ENCODE measurements at places on chromosomes 4 and X. TPM values are rescaled to one million over a fixed set of nuclear protein-coding genes. Genes with fewer than 3 reads are reported as not detected.

DNA sequence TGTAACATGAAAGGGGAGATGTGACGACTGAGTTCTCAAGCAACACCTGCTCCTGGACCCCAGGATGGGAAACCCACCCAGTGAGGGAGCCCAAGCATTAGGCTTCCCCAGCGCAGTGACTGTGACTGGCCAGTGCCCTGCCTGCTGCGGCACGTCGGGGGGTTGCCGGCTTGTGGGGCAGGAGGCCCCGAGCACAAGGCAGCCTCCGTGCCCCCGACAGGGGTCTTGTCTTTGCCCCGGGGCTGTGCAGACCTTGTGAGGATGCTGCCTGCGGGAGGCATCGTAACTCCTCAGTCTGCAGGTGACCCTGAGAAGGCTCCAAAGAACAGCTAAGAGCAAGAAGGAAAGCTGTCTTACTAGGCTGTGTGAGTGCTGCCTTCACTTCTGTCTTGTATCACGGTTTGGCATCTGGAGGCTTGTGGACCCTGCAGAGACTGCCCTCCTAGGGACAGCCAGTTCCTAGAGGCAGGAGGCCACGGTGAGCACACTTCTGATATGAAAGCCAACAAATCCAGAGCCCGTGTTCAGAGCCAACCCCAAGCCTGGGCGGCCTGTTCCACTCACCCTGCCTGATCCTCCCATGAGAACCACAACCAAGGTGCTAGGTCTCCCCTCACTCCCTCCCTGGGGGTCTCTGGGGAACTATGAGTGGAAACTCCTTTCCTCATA lies 47.7 kb downstream of the FGFRL1 start:
- no peaks in the 10 kb centered on the region for H3K27me3 ChIP-seq
- H3K4me3 ChIP-seq, result no peak overlapping the region
- no peak overlapping the region for H3K27ac ChIP-seq
- no peaks in the 10 kb centered on the region for H3K4me1 ChIP-seq

GRCh38 chr4:71268166-71268565 lies 70.7 kb upstream of the SLC4A4 start:
- H3K27me3 ChIP-seq, result no peaks in the 10 kb centered on the region
- H3K36me3 ChIP-seq, result no peaks in the 10 kb centered on the region
- no peak overlapping the region for H3K27ac ChIP-seq
- DNase-seq, result no peak
- H3K4me1 ChIP-seq, result no peaks in the 10 kb centered on the region

GRCh38 chr4:103060453-103061148 lies 16.0 kb downstream of the SLC9B2 start:
- no peaks in the 10 kb centered on the region for H3K36me3 ChIP-seq
- H3K4me3 ChIP-seq, result no peak overlapping the region
- no peaks in the 10 kb centered on the region for H3K27me3 ChIP-seq
- H3K27ac ChIP-seq, result no peak overlapping the region
- no peak for DNase-seq

GRCh38 chr4:147831551-147832171 lies 99.8 kb downstream of the ARHGAP10 start:
- no peak for DNase-seq
- H3K4me3 ChIP-seq, result no peak overlapping the region

DNA sequence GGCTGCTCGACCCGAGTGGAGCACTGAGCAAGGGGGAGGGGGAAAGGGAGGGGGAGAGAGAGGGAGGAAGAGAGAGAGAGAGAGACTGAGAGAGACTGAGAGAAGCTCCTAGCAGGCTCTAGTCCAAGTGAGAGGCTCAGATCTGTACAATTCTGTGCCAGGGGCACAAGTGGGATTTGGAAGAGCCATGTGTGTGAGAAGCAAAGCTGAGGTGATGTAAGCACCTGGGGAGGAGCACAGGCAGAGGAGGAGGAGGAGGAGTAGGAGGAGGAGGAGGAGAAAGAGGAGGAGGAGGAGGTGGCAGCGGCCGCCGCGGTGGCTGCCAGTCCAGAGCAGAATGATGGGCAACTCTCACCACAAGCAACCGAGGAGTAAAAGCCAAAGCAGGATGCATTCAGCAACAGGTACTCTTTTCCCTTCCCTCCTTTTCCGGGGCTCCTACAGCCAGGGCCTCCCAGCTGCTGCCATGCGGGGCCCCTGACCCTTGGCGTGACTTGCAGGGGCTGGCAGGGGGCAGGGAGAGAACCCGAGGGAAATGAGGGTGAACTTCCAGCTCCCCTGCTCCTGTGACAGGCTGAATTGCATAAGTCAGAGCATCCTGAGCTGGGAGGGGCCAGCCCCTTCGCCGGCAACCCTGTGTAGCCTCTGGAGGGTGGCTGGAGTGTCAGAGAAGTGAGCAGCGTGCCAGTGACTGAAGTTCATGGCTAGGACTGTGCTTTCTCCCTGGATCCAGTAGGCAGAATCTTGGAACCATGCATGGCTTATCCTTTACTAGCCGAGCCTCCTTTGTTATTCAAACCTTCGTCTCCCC lies 62.2 kb downstream of the RTL5 start:
- H3K27me3 ChIP-seq, result no peaks in the 10 kb centered on the region
- no peaks in the 10 kb centered on the region for H3K4me1 ChIP-seq
- no peaks in the 10 kb centered on the region for H3K36me3 ChIP-seq
- H3K27ac ChIP-seq, result no peak overlapping the region

DNA sequence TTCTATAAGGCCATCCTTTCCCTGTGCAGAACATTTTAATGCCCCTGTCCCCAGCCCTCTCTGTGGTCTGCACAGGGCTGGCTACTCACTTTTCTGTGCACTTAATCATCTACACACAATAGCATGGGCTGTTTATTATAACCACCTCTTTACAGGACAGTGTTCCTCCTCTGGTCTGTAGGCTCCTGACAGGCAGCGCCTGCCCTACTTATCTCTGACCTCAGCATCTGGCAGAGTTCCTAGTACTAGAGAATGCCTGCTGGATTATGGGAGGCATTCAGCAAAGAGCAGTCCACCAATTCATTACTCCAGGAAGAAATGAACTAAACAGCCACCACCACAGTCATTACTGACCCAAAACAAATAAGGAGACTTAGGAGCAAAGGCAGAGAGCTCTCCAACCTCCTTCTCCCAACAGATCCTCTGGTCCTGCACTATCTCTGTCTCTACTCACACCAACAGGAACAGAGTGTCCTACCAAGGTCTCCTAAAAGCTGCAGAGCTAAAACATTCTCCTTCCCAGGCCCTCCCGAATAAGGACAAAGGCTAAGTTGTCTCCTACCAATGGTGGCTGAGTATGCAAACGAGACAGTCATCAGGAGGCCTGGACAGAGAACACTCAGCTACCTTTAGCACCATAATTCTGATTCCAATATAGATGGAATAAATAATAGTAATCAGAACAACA lies 279.2 kb downstream of the QDPR start:
- H3K27me3 ChIP-seq, result no peaks in the 10 kb centered on the region
- peaks cover 5% of the 10 kb centered on the region for H3K4me1 ChIP-seq
- H3K4me3 ChIP-seq, result no peak overlapping the region
- H3K27ac ChIP-seq, result peak overlapping the region; percentile 7

DNA sequence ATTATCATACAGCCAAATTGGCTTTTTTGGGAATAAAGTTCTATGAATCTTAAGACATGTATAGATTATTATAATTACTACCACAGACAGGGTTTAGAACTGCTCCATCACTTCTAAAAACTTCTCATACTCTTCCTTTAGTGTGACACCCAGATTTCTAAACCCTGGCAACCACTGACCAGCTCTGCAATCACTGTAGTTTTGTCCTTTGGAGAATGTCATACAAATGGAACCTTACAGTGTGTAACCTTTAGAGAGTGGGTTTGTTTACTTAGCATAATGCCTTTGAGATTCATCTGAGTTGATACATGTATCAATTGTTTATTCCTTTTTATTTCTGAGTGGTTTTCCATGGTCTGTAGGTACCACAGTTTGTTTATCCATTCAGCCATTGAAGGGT lies 95.0 kb downstream of the TMEM164 start:
- no peak overlapping the region for H3K4me3 ChIP-seq
- H3K27ac ChIP-seq, result no peak overlapping the region
- H3K27me3 ChIP-seq, result no peaks in the 10 kb centered on the region
- no peaks in the 10 kb centered on the region for H3K36me3 ChIP-seq
- H3K4me1 ChIP-seq, result no peaks in the 10 kb centered on the region

- no peak for DNase-seq
- H3K27ac ChIP-seq, result no peak overlapping the region
- no peaks in the 10 kb centered on the region for H3K4me1 ChIP-seq
These were observed 74.4 kb downstream of the RNF150 start for GRCh38 chr4:141058591-141059512.

DNA sequence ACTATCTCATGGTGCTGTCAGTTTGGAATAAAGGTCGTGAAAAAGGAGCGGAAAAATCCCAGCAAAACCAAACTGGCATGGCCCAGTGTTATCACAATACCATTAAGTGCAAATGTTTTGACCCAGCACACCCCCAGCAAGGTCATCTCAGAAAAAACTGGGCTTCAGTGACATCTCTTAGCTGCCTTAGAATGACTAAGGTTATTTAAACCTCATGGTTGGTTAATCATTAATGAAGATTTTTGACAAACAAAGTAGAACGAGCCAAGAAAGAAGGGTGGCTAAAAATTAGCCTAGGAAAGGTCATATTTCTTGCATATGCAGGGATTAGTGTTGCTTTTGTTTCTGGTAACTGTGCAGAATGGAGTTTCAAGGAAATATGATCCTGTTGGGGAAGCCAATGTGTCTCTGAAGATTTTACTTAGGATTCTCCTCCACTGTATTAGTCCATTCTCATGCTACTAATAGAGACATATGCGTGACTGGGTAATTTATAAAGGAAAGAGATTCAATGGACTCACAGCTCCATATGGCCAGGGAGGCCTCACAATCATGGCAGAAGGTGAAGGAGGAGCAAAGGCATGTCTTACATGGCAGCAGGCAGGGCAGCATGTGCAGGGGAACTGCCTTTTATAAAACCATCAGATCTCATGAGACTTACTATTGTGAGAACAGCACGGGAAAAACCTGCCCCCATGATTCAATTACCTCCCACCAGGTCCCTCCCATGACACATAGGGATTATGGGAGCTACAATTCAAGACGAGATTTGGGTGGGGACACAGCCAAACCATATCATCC lies 83.5 kb downstream of the CHRNA9 start:
- no peaks in the 10 kb centered on the region for H3K4me1 ChIP-seq
- no peak overlapping the region for H3K27ac ChIP-seq
- DNase-seq, result no peak
- H3K4me3 ChIP-seq, result no peak overlapping the region

- H3K4me1 ChIP-seq, result no peaks in the 10 kb centered on the region
- H3K27ac ChIP-seq, result no peak overlapping the region
- no peaks in the 10 kb centered on the region for H3K27me3 ChIP-seq
These were observed 59.8 kb downstream of the CASK start for GRCh38 chrX:41863343-41864203.

DNA sequence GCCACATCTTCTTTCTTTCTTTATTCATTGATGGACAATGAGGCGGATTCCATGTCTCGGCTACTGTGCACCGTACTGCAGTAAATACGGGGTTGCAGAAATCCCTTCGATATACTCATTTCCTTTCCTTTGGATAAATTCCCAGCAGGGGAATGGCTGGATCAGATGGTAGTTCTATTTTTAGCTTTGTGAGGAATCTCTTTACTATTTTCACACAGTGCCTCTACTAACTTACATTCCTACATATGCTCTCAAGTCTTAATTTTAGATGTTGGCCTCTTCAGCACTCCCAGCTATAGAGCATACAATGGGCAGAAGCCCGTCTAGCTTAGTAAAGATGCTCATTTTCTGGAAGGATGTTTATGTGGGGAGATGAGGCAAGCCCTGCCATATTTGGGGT lies 317.4 kb downstream of the ASMT start:
- H3K36me3 ChIP-seq, result no peaks in the 10 kb centered on the region
- H3K4me3 ChIP-seq, result no peak overlapping the region
- H3K4me1 ChIP-seq, result no peaks in the 10 kb centered on the region
- no peak for DNase-seq

DNA sequence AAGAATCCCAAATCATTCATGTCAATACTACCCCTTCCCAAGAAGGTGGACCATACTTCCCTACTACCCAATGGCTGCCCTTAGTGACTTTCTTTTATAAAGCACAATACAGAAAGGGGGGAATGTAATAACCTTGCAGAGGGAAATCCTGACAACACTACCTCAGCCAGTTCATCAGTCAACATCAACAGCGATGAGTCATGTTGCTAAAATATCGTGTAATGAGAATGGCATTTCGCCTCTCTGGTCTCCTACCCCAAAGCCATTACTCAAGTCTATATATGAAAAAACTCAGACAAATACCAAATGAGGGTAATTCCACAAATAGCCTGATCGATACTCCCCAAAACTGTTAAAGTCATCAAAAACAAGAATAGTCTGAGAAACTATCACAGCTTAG lies 3.3 kb upstream of the MAGEA8 start:
- no peaks in the 10 kb centered on the region for H3K4me1 ChIP-seq
- no peaks in the 10 kb centered on the region for H3K36me3 ChIP-seq
- H3K27ac ChIP-seq, result no peak overlapping the region
- no peak for DNase-seq

DNA sequence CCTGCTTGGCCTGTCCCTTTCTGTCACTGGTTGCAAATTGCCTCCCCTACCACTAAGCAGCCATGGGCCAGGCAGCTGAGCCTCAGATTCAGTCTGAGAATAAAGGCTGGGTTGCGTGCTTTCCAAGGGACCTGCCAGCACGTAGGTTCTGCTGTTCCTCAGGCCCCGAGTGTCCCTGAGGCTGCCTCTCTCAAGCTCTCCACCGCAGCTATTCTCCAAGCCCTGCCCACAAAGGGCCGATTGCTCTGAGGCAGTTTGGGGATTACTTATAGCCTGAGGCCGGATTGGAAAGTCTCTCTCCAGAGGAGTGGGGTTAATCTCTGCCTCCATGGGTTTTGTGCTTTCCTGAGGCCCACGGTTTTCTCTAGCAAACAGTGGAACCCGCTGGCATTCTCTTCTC lies 590.7 kb downstream of the BCOR start:
- H3K36me3 ChIP-seq, result no peaks in the 10 kb centered on the region
- H3K4me1 ChIP-seq, result no peaks in the 10 kb centered on the region
- H3K27me3 ChIP-seq, result no peaks in the 10 kb centered on the region

DNA sequence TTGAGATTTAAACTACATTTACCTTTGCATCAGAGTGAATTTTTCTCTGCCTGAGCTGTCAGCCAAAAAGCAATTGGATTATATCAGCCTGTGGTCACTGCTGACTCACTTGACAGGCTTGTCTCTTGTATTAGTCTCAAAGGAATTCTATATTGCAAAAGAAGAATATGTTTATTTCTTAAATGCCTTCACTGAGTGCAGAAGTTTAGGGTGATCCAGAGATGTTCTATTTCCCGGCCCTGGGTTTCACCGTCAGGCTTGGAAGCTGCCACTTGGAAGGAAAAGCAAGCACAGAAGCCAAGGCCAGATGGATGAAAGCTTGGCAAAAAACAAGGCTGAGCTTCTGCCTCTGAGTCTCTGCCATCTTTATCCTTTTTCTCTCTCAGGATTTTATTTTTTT lies 80.9 kb downstream of the FAM114A1 start:
- no peak overlapping the region for H3K27ac ChIP-seq
- H3K36me3 ChIP-seq, result peaks cover 4% of the 10 kb centered on the region
- no peaks in the 10 kb centered on the region for H3K4me1 ChIP-seq
- no peaks in the 10 kb centered on the region for H3K27me3 ChIP-seq
- no peak overlapping the region for H3K4me3 ChIP-seq

Gene JCHAIN
- total RNA-seq, result 8.0 TPM

Gene XK
- 0.93 TPM for total RNA-seq

Gene NIPAL1
- total RNA-seq, result 1.1 TPM

Gene MAGED4B
- 2.7 TPM for total RNA-seq

Gene SRP72
- 84.6 TPM for total RNA-seq

Gene TMPRSS11F
- not detected for total RNA-seq

Gene DCLK2
- 17.9 TPM for total RNA-seq

Gene SUPT20HL1
- 0.15 TPM for total RNA-seq

Gene F8A3
- total RNA-seq, result 0.39 TPM
